ENCODE measurements at places on chromosomes 3 and 15.
A peak's percentile ranks its signal among the peaks of the same experiment; 100 is the strongest.

GRCh38 chr3:36814066-36814717 lies 49.8 kb upstream of the DCLK3 start:
- DNase-seq = no peak

DNA sequence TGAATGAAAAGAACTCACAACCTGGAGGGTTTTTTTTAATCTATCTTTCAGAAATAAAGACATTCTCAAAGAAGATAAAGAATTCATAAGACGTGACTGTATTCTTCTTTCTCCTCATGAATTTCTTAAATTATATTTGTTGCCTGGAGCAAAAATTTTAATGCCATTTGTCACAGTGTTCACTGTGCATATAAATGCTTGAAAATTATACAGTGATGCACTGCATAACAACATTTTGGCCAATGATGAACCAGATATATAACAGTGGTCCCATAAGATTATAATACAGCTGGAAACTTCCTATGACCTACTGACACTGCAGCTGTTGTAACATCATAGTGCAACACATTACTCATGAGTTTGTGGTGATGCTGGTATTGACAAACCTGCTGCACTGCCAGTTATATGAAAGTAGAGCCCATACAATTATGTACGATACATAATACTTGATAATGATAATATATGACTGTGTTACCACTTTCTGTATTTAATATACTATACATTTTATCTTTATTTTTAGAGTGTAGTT lies 67.3 kb downstream of the P2RY1 start:
- DNase-seq = no peak

GRCh38 chr15:88397506-88397905 lies 69.7 kb downstream of the MRPL46 start:
- DNase-seq = no peak

DNA sequence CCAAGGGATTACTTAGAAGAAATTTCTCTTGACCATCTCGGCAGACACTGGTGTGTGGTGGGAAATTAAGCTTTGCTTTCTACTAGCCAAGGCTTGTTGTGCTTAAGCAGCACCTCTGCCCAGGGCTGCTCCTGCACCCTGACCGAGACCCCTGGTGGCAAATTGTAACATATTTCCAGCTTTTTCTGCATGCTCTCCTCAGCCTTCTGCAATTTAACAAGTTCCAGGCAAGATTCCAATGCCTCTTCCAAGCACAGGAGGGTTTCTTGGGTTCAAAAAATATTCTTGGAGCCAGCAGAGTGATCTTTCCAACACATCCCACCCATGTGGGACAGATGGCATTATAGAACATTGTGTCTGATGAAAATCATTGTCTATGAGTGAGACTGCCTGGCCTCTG lies 210.5 kb downstream of the CLSTN2 start:
- no peak for DNase-seq

DNA sequence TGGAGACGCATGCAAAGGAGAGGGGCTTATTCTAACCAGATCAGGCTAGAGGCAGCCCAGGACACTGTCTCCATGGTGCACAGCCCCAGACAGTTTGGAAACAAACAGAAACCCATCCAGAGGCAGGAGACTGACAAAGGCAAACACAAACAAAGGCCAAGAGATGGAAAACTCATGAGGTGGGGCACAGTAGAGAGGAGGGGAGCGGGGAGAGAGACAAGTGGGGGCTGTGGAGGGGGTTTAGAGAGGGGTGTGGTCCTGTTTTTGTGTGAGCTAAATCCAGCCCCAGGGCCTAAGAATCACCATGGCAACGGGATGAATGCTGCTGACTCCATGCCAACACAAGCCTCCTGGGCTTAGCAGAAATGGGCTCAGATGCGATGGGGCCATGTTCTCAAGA lies 32.3 kb downstream of the PARP16 start:
- DNase-seq = no peak

GRCh38 chr3:42900226-42901072 lies 5.5 kb upstream of the ZNF662 start:
- no peak for DNase-seq

DNA sequence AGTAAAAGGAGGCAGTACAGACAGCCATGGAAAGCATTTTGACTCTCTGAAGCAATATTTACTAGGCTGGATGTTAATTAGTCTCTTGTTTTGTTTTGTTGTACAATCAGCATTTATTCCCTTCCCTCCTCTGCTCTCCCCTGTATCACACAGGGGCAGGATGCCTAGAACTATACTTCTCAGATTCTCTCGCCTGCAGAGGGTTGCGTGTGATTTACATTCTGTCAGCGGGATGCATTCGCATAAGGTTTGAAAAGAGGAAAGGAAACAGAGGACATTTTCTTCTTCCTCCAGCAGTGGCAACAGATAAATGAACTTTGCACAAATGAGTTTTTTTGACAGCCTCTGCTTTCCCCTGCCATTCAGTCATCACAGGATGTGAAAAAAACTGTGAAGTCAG lies 188.3 kb downstream of the RSL24D1 start:
- no peak for DNase-seq

- no peak for DNase-seq
These were observed 56.1 kb upstream of the TRPM1 start for GRCh38 chr15:31157644-31158069.

DNA sequence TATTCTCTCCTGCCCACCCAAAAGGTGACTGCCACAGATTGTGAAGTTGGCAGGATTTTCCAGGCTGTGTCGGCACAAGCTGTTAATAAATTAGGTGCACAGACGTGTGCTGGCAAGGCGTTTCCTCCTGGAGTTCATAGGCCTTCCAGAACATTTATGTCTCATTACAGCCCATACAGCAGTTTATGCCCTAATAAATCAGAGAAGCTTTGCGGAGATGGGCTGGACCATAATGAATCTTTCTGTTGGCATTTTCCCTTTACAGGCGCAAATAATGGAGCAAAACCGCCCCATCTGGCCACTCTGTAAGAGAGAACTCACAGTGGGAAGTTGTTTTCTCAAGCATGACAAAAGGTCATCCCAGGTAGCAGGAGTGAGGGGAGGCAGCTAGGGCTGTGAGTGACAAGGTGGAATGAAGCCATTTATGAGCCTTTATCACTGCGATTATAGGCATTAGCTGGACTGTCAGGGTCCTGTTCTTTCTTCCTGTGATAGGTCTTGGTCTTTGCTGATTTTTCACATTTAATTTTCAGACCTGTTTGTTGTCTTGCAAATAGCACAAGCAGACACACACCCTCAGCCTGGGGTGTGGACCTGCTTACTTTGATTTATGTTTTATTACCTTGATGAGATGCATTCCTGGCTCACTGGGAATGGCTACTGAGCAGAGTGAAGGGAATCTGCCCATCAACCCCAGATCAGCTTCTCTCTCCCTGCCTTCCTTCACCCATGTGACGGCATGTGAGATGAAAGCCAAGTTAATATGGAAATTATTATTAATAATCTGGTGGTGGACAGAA lies 257.5 kb downstream of the LRTM1 start:
- DNase-seq = no peak

- DNase-seq = peak; percentile 56
These were observed 112.7 kb downstream of the RAB11A start for GRCh38 chr15:65981837-65982626.

All from CD4-positive, alpha-beta T cell treated with Interleukin-12 subunit alpha and Interleukin-12 subunit beta, for 1 hour (primary cell).